ENCODE measurements at places on chromosomes 5 and 9.

GRCh38 chr5:107805166-107805565 lies 134.4 kb upstream of the EFNA5 start:
- no peak for DNase-seq
- H3K4me3 ChIP-seq = no peak overlapping the region
- no peaks in the 10 kb centered on the region for H3K36me3 ChIP-seq

GRCh38 chr9:134793288-134794188 lies 87.1 kb upstream of the FCN2 start:
- peaks cover 9% of the 10 kb centered on the region for H3K27me3 ChIP-seq
- H3K27ac ChIP-seq = no peak overlapping the region
- H3K4me1 ChIP-seq = no peaks in the 10 kb centered on the region
- DNase-seq = no peak
- no peaks in the 10 kb centered on the region for H3K36me3 ChIP-seq
- no peak overlapping the region for H3K4me3 ChIP-seq

DNA sequence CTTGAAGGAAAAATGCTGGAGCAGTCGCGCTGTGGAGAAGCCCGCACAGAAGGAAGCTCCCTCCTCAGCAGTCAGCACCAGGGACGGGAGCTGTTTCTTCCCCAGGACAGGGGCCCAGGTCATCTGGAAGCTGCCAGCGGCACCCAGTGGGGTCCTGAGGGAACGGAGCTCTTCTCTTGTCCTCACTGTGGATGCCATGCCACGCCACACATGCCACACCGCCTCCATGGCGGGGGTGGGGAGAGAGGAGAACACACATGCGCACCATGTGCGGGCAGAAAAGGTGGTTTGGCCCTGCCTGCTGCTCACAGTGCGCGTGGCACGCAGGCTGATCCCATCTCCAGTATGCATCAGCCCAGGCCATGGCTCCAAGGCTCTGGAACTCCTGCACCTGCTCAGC lies 41.7 kb upstream of the ZNF354B start:
- no peaks in the 10 kb centered on the region for H3K36me3 ChIP-seq
- no peaks in the 10 kb centered on the region for H3K4me1 ChIP-seq
- H3K4me3 ChIP-seq = no peak overlapping the region
- no peaks in the 10 kb centered on the region for H3K27me3 ChIP-seq

DNA sequence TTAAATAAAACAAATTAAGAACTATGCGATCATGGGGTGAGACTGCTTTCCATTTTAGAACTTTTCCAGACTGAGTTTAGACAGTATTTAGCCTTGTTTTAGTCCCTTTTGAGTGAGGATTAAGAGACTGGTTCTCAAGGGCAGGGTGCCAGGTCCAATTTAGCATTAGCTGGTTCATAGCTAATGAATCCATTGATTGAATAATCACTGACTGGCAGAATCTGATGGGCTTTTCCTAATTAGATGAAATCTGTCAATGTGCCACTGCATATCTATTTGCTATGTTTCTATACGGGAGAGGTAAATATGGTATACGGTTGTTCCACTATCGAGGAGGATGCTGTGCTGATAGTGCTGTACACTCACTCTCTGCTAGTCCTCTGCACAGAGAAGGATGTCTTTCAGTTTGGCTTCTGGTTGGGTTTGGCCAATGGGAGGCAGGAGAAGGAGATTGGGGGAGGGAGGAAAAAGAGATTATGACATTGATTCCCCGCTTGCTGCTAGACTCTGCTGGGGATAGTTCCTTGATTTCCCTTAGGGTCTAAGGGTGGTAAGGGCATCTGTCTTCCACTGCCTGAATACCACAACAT lies 496.6 kb downstream of the CTNND2 start:
- no peak for DNase-seq
- no peaks in the 10 kb centered on the region for H3K4me1 ChIP-seq
- no peaks in the 10 kb centered on the region for H3K27me3 ChIP-seq
- H3K4me3 ChIP-seq = no peak overlapping the region
- H3K36me3 ChIP-seq = no peaks in the 10 kb centered on the region
- H3K27ac ChIP-seq = no peak overlapping the region

DNA sequence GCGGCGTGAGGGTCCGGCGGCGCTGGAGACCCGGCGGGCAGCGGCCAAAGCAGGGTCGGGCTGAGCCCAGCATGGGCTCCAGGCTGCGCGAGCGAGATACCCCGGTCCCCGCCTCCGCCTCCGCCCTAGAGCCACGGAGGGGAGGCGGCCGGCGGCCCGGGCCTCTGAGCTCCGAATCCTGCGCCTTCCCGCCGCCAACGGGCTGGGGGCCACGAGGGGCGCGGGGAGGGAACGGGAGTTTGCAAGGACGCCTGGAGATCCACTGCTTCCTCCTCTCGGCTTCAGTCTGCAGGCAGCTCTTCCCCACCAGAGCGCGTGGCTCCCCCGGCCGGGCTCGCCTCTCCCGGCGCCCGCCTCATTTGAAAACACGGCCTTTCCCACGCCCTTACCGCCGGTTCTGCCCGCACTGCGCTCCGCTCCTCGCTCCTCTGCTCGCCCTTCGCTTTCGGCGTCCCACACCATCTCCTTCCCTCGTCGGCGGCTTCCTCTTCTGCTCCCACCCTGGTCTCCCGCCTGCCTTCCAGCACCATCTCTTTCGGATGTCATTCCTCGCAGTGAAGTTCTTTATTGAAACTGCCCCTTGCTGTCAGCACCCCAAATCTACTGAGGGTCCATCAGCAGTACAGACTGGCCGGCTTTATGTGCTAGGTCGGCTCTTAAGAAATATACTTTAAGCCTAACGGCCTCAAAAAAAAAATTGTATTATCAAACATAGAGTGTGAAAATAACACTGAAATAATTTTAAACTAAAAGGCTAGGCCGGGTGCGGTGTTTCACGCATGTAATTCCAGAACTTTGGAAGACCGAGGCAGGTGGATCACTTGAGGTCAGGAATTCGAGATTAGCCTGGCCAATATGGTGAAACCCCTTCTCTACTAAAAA lies 105.0 kb upstream of the FAM120A start:
- peak; percentile 11 for DNase-seq

- H3K27me3 ChIP-seq = no peaks in the 10 kb centered on the region
- no peaks in the 10 kb centered on the region for H3K36me3 ChIP-seq
- H3K4me3 ChIP-seq = no peak overlapping the region
- H3K4me1 ChIP-seq = no peaks in the 10 kb centered on the region
Measured at GRCh38 chr9:82601293-82601771, 461.6 kb downstream of the RASEF start.

- H3K27me3 ChIP-seq = peaks cover 10% of the 10 kb centered on the region
- H3K4me3 ChIP-seq = no peak overlapping the region
- no peaks in the 10 kb centered on the region for H3K4me1 ChIP-seq
- no peaks in the 10 kb centered on the region for H3K36me3 ChIP-seq
Measured at GRCh38 chr5:113340537-113340936, 94.3 kb downstream of the TSSK1B start.

DNA sequence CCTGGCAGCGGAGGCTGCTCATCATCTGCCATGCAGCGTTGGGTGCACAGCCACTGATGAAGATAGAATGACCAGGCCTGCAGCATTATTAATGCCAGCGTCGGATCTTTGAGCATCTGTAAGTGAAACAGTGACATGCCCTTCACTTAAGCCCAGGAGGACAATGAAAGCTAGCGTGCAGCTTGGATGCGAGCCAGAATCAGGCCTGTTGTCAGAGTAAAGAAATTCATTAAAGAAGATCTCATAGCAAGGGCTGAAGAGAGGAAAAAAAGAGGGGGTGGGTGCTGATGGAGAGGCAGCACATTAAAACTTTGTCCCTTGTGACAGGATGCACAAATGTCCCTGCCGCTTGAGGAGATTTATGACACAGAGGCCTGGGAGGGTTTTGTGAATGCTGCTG lies 186.1 kb upstream of the MAST4 start:
- H3K27me3 ChIP-seq = peaks cover 7% of the 10 kb centered on the region
- no peak for DNase-seq
- H3K4me3 ChIP-seq = no peak overlapping the region
- no peak overlapping the region for H3K27ac ChIP-seq
- H3K4me1 ChIP-seq = no peaks in the 10 kb centered on the region
- H3K36me3 ChIP-seq = no peaks in the 10 kb centered on the region

GRCh38 chr5:152271420-152271819 lies 133.7 kb downstream of the NMUR2 start:
- DNase-seq = no peak
- H3K27me3 ChIP-seq = no peaks in the 10 kb centered on the region
- no peak overlapping the region for H3K4me3 ChIP-seq
- H3K27ac ChIP-seq = no peak overlapping the region
- no peaks in the 10 kb centered on the region for H3K36me3 ChIP-seq

DNA sequence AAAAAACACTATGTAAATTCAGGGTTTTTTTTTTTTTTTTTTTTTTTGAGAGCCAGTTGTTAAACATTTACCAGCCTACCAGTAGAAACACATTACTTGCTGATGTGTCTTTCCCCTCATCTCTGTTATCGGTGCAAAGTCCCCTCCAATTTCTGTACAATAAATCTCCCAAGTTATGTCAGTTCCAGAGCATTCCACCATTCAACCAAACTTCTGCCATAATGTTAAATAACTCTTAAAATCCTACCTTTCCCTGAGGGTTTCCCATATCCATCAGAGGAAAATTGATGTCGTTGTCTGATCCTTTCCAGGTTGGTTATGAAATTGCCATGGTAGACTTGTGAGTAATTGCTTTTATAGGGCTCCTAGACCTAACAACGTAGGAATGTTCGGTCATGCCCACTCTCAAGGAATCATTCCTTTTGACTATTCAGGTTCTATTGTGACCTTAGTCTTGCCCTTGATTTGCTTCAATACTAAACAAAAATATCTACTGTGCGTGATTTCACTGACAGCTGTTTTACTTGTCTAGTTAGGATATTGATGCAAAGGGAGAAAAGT lies 5.6 kb upstream of the PPP2R2B start:
- H3K4me3 ChIP-seq = no peak overlapping the region
- no peaks in the 10 kb centered on the region for H3K4me1 ChIP-seq
- H3K27ac ChIP-seq = no peak overlapping the region
- no peaks in the 10 kb centered on the region for H3K36me3 ChIP-seq

DNA sequence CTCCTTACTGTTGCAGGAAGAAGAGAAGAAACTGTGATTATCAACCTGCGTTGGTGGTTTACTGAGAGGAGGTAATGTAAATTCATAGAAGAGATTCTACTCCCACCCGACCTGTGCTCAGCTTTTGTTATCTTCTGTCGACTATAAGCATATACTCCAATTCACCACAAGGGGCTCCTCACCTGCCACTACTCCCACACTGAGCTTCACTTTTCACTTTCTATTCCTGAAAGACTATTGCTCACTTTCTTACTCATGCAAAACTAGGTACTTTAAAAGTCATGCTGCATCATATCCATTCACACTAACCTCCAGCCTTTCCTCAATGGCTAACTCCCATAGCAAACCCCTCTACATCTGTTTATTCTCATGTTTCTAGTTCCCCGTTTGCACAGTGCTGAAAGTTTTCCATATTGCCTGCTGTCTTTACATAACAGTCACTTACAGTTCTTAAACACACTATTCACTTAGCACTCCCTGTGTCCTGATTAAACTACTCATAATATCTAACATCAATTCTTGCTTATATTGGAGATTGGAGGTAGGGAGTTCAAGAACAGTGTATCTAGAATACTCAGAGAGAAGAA lies 1062.6 kb downstream of the NR2F1-AS1 start:
- H3K4me1 ChIP-seq = no peaks in the 10 kb centered on the region
- no peaks in the 10 kb centered on the region for H3K36me3 ChIP-seq
- DNase-seq = no peak
- H3K27ac ChIP-seq = no peak overlapping the region

GRCh38 chr5:125357660-125358059 lies 611.2 kb upstream of the ZNF608 start:
- H3K4me1 ChIP-seq = no peaks in the 10 kb centered on the region
- no peak overlapping the region for H3K4me3 ChIP-seq
- H3K27me3 ChIP-seq = no peaks in the 10 kb centered on the region
- no peaks in the 10 kb centered on the region for H3K36me3 ChIP-seq
- no peak overlapping the region for H3K27ac ChIP-seq
- DNase-seq = no peak

- H3K4me3 ChIP-seq = no peak overlapping the region
- H3K36me3 ChIP-seq = no peaks in the 10 kb centered on the region
- H3K27ac ChIP-seq = no peak overlapping the region
- peaks cover 14% of the 10 kb centered on the region for H3K4me1 ChIP-seq
- no peak for DNase-seq
- no peaks in the 10 kb centered on the region for H3K27me3 ChIP-seq
Measured at GRCh38 chr9:105293408-105293807, 49.0 kb downstream of the SLC44A1 start.

- H3K27me3 ChIP-seq = peaks cover 5% of the 10 kb centered on the region
- H3K4me3 ChIP-seq = no peak overlapping the region
- peaks cover 8% of the 10 kb centered on the region for H3K4me1 ChIP-seq
- H3K27ac ChIP-seq = no peak overlapping the region
- no peaks in the 10 kb centered on the region for H3K36me3 ChIP-seq
- no peak for DNase-seq
Measured at GRCh38 chr9:132792547-132792946, 85.5 kb downstream of the AK8 start.

- H3K4me1 ChIP-seq = peaks cover 60% of the 10 kb centered on the region
- peak overlapping the region; percentile 83 for H3K4me3 ChIP-seq
- no peak for DNase-seq
- H3K36me3 ChIP-seq = no peaks in the 10 kb centered on the region
- H3K27ac ChIP-seq = no peak overlapping the region
Measured at GRCh38 chr5:139650689-139651042, 2.5 kb downstream of the CXXC5 start.

GRCh38 chr9:93054758-93055704 lies 3.5 kb upstream of the SUSD3 start:
- H3K36me3 ChIP-seq = no peaks in the 10 kb centered on the region
- no peak overlapping the region for H3K4me3 ChIP-seq
- H3K27me3 ChIP-seq = no peaks in the 10 kb centered on the region

- DNase-seq = no peak
- no peaks in the 10 kb centered on the region for H3K27me3 ChIP-seq
- no peaks in the 10 kb centered on the region for H3K4me1 ChIP-seq
- H3K36me3 ChIP-seq = peaks cover 3% of the 10 kb centered on the region
Measured at GRCh38 chr9:26975728-26976707, 19.8 kb downstream of the IFT74 start.

DNA sequence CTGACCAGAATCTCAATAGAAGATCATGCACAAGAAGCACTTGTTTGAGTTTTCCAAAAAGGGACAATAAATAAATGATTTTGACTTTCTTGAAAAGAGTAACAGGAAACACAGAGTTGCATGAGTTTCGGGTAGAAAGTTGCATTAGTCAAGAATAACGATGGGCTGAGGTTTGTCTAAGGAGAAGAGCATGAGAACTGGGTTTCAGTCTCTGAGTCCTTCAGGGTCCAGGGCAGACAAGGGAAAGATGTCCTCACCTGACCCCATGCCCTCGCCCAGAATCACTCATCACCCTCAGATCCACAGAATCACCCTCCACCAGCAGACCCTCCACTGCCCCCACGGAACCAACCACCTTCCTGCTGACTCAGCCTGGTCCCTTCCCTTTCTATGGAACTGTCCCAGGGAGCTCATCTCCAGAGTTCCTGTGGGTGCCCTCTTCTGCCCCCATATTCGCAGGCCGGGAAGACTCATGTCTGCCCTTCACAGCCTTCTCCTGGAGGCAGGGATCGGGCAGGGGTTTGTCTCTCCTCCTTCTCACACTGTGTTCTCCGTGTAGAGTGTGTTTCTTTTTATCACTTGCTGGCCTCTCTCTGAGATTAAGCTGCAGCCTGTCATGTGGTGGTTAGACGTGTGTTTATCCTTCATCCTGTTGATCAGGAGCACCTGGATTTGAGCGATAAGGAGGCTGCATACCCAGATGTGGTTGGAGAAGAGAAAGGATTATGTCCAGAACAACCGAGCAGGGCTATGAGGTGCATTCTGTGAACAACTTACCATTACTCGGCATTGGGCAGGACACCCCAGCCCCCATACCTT lies 442.6 kb downstream of the MAT2B start:
- DNase-seq = no peak
- no peaks in the 10 kb centered on the region for H3K27me3 ChIP-seq
- H3K4me3 ChIP-seq = no peak overlapping the region
- no peak overlapping the region for H3K27ac ChIP-seq
- H3K4me1 ChIP-seq = no peaks in the 10 kb centered on the region
- no peaks in the 10 kb centered on the region for H3K36me3 ChIP-seq

Measured in activated naive CD8-positive, alpha-beta T cell treated with anti-CD3 and anti-CD28 coated beads, Interleukin-2, amount 50 U/mL, for 24 hours (primary cell).